ENCODE measurements at places on chromosomes 2 and 18.

- peak; percentile 79 for DNase-seq
Measured at GRCh38 chr18:59554796-59555335, 142.4 kb downstream of the CCBE1 start.

DNA sequence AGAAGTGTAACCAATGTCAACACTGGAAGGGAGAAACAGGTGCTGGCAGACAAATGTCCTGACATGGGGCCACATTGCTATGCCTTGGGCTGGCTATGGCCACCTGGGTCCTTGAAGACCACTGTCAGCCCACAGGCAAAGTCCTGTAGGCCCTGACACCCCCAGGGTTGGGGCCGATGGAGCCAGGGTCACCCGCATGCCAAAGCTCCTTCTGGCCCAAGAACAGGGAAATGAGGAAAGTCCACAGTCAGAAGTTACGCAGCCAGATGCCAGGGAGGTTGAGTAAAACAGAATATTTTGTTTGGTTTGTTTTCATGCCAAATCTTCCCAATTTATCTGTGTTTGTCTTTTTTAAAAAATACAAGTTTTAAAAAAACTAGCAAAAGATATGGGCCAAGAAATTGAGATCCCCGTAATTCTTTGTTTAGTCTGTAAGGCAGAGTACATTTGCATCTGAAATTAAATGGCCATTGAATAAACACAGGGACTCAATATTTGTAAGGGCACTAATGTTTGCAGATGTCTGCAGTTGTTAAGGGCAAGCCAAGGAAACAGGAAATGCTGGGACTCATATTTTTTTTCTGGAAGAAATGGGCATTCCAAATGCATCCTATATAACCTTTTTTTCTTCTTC, 186.4 kb downstream of the FAM210A start:
- DNase-seq = no peak

DNA sequence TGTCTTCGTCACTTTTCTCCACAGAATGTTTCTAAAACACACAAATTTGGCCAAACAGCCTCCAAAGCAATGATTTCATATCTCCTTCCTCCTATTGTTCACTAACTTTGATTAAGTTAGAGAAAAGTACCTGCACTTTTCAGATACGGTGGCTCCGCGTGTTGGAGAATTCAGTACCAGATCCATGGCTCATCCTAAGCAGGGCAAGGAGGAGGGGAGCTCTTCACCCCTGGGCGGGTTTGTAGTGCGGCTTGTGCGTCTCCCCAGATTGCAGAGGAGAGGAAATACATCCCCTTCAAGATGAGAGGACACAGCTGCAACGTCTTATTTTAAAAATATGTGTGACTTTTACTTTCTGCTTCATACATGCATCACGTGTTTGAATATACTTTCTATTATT, 333.0 kb downstream of the AGAP1 start:
- DNase-seq = no peak

GRCh38 chr18:46257366-46257765, 153.2 kb downstream of the HAUS1 start:
- DNase-seq = no peak

GRCh38 chr2:168796583-168797285, 5.7 kb upstream of the NOSTRIN start:
- DNase-seq = no peak

DNA sequence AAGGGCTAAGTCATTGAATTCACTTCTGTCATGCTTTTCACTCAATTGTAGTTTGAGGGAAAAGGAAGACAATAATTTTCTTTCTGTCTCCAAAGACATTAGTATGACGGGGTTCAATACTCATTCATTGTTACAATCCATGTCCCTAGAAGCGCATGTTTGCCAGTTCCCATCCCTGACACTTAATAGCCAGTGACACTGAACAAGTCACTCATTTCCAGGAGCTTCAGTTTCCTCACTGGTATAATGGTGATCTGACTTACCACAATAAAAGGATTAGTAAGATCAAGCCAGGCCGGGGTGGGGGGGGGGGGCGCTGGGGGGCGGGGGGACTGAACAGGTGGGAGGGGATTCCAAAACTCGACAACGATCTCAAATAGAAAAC, 144.8 kb upstream of the MAP3K20 start:
- no peak for DNase-seq

- peak; percentile 97 for DNase-seq
Measured at GRCh38 chr2:169095621-169096105, 26.3 kb downstream of the DHRS9 start.

DNA sequence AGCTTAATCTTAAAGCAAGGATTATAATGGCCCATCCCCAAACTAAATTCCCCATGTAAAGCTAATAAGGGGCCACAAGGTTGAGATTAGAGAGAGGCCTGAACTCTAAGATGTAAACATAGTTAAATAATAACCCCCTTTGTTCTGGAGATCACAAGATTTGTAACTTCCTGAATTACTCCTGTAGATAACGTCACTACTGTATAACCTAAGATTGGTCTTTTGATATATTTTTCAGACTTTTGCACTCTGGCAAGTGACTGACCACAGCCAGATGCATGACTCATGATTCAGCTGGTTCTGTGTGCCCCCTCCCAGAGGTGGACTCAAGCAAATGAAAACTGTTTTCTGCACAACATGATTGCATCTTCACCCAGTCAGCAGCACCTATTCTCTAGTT, 686.0 kb upstream of the DDX18 start:
- DNase-seq = no peak

GRCh38 chr2:152961351-152961750, 242.9 kb downstream of the ARL6IP6 start:
- no peak for DNase-seq

DNA sequence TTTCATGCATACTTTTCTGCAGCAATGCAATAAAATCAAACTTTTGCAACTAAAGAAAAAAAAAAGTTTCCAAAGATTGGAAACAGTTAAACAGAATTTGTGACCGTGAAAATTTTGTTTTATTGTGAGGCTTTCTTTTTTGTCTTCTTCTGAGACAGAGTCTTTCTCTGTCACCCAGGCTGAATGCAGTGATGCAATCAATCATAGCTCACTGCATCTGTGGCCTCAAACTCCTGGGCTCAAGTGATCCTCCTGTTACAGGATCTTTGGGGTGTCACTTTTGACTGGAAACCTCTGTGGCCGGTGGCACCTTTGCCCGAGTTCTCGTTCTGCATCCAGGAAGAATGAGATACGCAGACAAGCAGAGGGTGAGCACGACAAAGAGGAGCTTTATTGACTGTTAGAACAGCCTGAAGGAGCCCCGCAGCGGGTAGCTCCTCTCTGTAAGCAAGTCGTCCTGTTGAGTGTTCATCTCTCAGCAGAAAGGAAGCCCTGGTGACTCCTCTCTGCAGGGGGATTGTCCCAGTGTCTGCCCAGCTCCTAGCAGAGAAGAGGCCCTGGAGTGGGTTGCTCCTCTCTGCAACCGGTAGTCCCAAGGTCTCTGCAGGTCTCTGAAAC, 16.9 kb upstream of the ILKAP start:
- no peak for DNase-seq

DNA sequence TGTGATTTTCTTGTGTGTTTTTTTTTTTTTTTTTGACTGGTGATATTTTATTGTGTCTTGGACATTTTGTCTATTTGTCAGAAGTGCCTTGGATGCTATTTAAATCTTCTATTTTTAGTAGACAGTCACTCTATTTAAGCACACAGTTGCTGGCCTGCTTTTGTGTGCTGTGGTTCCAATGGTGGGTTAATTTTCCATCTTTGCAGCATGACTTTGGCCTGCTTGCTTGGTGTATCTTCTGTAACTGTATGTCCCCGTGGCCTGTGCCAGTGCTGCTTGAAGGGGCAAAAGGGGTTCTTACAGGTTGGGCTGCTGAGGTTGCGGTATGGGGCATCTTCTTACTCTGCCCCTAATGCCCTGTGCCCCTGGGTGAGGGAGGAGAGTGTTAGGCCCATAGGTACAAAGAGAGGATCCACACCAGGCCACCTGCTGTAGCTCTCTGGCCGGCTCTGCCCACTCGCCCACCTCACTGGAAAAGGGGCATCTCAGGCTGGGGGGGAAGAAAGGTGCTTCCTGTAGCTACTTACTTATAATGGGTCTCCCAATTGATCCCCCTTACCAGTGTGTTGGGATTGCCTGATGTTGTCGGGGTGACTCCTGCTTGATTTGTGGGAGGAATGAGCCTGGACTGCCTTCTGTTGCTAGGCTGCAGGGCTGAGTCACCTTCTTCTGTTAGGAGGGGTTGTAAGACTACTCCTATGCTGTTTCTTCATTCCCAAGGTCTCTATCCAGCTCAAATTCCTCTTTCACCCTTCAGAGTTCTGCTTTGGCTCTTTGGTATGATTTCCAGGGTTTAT, 490.0 kb upstream of the HS6ST1 start:
- DNase-seq = peak; percentile 90

DNA sequence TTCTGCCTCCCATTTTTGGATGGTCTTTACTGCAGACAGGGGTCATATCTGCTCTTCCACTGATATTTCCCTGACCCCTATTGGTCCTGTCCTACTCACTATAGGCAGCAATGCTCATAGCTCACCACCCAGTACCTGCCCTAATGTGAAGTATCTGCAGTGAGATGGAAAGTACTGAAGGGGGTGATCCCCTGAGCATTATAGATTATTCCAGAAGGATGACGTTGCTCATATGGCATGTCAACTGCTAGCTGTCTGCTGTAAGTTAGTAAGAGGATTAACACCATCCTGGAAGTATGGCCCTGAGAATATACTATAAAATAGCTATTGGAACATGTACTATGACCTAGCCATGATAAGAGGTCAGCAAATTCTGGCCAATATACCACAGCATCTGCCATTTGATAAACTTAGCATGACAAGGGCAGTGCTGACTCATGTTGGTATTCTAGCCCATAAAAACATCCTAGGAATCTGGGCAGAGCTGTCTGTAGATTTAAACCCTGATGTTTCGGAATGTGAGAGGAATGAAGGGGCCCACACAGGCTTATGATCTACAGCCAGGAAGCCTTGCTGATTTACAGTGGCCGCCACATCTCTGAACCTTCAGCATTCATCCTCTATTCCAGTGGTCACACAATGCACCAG, 451.4 kb downstream of the TNS1 start:
- no peak for DNase-seq

- no peak for DNase-seq
Measured at GRCh38 chr2:174086708-174087107, 121.5 kb upstream of the SP3 start.

DNA sequence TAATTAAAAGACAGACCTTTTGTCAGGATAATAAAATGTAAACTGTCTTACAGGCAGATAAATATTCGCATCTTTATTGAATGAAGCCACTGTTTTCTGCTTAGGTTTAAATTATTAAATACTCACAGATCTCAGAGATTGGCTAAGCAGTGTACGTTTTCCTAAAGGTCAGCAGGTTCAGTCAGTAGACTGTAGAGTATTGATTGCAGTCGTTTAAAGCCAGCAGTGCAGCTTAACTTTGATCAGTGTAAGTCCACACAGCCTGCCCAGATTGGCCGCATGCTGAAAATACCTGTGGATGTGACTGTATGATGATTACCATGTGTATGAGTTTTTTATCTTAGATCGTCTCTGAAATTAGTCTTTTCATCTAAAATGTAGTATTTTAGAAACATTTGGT, 42.3 kb downstream of the ATP9B start:
- DNase-seq = no peak

DNA sequence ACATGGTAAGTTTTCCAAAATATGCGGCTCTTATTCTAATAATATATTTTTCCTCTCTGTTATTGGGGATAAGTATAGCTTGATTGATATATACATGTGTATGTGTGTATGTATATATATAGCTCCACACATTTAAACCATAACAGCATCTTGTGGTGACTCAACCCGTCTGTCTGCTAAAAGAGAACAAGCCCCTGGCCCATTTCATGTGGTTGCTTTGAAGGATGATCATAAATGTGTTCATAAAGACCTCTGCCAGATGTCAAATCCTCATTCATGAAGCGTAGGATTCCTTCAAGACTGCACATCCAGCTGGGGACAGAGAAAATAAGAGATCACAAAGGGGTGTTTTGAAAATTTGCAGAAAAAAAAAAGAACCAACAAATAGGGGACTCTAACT, 79.3 kb downstream of the RHOB start:
- no peak for DNase-seq

DNA sequence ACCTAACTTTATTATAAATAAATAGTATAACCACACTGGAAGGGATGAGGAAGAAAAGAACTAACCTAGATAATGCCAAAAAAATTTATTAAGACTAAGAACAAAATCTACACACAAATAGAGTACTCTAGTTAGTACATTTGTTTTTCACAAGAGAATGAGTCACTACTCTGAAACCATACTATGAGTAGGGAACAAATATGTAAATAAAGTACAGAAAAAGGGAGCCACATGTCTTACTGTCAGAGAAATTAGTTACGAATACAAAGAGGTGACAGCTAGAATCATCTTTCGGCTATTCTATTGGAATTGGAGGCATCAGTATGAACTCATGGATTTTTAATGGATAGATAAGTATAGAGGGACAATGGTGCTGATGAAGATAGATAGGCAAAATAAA, 150.5 kb downstream of the COPS8 start:
- peak; percentile 23 for DNase-seq

DNA sequence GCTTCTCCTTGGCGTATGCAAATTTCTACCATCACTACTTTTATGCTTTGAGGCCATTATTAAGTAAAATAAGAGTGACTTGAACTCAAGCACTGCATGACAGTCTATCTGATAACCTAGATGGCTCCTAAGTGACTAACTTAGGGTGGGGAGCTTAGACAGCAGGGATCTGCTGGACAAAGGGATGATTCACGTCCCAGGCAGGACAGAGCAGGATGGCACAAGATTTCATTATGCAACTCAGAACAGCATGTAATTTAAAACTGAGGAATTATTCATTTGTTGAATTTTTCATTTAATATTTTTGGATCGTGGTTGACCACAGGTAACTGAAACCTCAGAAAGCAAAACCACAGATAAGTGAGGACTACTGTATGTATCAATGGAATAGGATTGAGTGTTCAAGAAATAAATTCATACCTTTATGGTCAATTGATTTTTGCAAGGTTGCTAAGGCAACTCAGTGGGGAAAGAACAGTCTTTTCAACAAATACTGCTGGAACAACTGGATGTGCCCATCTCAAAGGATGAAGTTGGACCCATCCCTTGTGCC, 115.3 kb downstream of the MBD2 start:
- peak; percentile 94 for DNase-seq

DNA sequence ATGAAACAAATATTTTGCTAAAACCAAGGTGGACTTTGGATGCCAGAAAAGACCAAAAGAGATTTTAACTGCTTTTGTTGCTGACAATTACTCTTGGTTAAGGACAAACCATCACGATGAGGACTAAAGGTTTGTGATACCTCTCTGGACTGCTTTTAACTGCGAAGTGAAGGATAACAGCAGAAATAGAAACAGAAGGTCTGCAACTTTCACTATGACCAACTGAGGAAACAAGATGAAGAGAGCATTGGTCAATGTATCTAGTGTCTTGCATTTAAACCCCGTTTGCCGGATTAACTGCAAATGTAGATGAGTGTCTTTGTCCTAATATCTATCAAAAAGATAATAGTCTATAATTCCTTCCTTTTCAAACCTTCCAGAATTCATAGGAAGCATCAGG, 541.7 kb downstream of the ERBB4 start:
- no peak for DNase-seq

DNA sequence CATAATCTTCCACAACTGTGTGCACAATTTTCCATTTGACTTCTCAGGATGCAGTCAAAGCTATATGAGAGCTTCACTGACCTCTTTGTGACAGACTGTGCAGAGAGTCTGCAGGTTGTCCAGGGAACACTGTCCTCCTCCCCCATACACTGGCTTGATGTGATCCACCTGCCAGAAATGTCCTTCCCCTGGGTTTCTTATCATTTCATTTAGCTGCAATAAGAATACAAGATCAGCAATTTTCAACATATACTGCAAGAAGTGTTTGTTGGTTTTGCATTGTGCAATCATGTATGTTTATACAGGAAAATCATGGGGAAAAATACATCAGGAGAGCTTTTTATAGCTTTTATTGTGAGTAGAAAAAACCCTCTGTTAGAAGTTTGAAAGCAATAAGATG, 150.7 kb downstream of the RAB3GAP1 start:
- no peak for DNase-seq

Data from epithelial cell of esophagus (primary cell).